ENCODE measurements at places on chromosomes 13 and 19. TPM values are rescaled to one million over a fixed set of nuclear protein-coding genes. Genes with fewer than 3 reads are reported as not detected.
A peak's percentile ranks its signal among the peaks of the same experiment; 100 is the strongest.

GRCh38 chr13:94661406-94661805 is 50.9 kb downstream of the SOX21 start:
- no peak for DNase-seq

GRCh38 chr13:94270556-94270955 is 208.9 kb downstream of the DCT start:
- DNase-seq: no peak

DNA sequence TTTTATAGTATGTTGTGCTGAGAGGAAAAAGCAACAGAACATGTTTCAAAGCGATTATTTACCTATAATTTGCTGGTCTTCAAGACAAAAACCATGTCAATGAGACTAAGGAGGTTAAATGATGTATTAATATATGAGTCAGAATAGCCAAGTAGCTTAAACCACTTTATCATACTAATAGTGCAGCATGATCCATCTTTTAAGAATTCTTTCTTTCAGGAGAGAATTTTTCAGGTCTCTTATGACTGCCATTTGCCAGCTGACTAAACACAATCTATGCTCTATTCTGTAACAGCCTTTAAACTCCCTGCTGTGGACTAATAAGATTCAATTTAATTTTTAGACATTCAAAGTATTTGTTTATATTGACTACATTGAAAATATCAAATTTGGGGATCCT is 93.7 kb downstream of the TRPC4 start:
- no peak for DNase-seq

DNA sequence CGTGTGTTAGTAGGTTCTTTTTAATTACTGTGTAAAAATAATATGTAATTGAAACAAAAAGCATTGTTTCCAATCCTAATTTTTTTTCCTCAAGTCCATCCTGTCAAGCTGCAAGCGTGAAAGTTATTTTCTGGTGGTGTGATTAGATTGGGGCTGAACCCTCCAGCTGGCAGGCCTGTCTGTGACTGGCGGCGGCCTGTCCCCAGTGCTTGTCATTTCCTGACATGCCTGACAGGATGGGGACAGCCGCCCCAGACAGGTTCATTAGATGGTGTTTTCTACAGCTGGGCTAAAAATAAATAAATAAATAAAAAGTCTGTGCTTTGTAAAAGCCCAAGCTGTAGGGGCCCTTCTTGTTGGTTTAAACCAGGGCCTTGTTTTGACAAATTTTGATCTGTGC is 53.7 kb upstream of the MAB21L1 start:
- no peak for DNase-seq

Gene RFX2
- 11.0 TPM for total RNA-seq

DNA sequence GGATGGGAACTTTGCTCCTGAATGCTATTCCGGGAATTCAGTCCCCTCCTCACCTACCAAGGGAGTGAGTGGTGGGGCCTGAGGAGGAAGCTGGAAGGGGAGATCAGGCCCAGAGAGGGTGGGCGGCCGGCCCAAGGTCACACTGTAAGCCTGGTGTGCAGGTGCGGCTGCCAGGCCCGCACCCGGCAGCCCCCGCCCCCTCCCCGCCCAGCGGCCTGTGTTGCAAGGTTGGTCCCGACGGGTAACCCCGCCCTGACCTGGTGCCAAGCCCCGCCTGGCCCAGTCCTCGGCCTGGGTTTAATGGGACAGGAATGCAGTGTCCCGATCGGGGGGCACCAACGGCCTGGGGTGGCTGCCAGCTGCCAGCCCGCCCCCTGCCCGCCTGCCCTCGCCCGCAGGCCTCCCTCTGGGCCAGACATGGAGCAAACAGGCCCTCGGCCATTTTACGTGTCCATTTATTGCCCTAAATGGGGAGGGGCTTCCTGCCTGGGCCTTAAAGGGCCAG is 5.5 kb downstream of the ZBTB7A start:
- DNase-seq: peak; percentile 46

GRCh38 chr13:89925107-89925506 is 1422.4 kb upstream of the MIR17HG start:
- DNase-seq: no peak

DNA sequence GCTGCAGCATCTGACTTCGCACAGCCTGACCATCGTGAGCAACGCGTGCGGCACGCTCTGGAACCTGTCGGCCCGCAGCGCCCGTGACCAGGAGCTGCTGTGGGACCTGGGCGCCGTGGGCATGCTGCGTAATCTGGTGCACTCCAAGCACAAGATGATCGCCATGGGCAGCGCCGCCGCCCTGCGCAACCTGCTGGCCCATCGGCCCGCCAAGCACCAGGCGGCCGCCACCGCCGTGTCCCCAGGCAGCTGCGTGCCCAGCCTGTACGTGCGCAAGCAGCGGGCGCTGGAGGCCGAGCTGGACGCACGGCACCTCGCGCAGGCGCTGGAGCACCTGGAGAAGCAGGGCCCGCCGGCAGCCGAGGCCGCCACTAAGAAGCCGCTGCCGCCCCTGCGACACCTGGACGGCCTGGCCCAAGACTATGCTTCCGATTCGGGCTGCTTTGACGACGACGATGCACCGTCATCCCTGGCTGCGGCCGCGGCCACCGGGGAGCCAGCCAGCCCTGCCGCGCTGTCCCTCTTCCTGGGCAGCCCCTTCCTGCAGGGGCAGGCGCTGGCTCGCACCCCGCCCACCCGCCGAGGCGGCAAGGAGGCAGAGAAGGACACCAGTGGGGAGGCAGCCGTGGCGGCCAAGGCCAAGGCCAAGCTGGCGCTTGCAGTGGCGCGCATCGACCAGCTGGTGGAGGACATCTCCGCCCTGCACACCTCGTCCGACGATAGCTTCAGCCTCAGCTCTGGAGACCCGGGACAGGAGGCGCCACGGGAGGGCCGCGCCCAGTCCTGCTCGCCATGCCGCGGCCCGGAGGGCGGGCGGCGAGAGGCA is 13.6 kb downstream of the C19orf25 start:
- DNase-seq: no peak

- no peak for DNase-seq
These were observed 5.6 kb downstream of the CDADC1 start for GRCh38 chr13:49253310-49253709.

Gene CASP14
- not detected for total RNA-seq

- DNase-seq: no peak
These were observed 50.7 kb downstream of the LHFPL6 start for GRCh38 chr13:39552246-39552645.

DNA sequence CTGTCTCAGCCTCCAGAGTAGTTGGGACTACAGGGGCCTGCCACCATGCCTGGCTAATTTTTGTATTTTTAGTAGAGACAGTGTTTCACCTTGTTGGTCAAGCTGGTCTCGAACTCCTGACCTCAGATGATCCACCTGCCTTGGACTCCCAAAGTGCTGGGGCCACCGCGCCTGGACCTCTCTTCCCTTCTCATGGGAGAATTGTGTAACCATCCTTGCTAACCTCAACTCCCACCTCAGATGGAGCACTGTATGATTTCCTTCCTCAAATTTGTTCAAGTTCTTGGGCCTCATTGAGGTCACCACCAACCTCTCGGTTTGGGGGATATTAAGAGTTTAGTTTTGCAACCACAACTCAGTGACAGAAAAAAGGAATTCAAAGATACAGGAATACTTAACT is 10.7 kb downstream of the LILRA5 start:
- no peak for DNase-seq

Gene SBK3
- 0.68 TPM for total RNA-seq

- peak; percentile 78 for DNase-seq
These were observed 10.4 kb upstream of the GPR32 start for GRCh38 chr19:50759886-50760285.

GRCh38 chr13:26698392-26699196 is 62.0 kb downstream of the GPR12 start:
- DNase-seq: peak; percentile 73

- no peak for DNase-seq
These were observed 33.3 kb downstream of the BLOC1S3 start for GRCh38 chr19:45211751-45212381.

DNA sequence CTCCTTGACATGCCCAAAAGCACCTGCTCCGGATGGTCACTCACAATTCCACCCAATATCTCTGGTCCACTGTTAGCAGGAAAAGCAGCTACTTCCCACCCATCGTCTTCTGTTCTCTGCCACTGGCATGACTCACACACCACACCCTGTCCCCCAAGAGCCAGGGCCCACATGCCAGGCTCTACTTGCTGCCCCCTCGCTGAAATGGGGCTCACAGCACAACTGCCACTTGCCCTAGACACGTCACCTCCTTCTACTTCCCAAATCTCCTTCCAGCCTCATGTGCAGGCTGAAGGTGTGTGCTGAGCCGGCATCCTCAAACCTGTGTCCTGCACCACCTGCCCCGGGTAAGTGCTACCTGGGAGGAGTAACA is 65.0 kb downstream of the TBC1D4 start:
- DNase-seq: no peak

DNA sequence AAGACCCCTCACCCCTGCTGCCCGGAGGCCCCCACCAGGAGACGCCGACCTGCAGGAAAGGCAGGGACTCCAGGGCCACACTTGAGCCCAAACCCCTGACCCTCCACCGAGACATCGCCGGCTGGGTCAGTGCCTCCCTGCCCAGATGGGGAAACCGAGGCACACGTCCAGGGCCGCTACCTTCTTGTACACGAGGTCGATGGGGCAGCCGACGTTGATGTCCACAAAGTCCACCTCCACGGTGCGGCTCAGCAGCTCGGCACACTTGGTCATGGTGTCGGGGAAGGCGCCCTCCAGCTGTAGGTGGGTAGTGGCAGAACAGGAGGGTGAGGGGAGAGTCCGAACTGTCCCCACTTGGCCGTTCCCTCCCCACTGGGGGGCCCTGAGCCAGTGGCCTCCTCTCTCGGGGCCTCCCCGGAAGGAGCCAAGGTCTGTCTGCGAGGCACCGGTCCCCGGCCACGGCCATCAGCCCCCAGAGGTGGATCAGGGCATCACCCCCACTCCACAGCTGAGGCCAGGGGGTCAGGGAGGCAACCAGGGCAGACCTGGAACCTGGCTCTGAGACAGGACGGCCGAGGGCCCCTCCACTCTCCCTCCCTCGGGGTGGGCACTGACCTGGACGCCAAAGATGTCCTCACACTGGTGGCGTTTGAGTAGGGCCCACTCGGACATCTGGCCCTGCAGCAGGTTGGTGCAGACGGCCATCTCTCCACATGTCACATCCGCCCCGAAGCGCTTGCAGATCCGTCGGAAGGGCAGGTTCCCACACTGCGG is 3.0 kb upstream of the PRR22 start:
- no peak for DNase-seq

Gene LILRB5
- total RNA-seq: not detected

DNA sequence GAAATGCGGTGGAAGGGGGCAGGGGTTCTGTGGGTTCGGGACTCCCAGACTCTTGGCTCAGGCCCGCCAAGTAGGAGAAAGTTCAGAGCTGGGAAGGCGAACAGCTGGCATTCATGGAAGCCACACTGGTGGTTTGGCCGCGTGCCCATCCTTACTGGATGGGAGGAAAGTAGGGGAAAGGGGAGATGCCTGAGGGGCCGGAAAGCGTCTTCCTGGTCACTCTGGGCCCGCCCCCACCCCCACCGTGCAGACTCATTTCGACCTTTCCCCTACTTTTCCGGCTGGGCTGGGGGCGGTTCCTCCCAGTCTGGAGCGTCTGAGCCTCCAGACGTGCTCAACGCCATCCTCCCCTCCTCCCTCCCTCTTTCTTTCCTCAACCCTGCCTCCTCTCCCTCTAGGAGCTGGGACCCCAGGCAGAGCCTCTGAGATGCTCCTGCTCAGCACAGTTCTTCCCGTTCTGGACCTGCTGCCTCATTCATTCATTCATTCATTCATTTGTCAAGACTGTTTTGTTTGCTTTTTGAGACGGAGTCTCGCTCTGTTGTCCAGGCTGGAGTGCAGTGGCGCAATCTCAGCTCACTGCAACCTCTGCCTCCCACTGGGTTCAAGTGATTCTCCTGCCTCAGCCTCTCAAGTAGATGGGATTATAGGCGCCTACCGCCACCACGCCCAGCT is 3.5 kb downstream of the ANGPTL4 start:
- DNase-seq: no peak

Gene SYNE4
- total RNA-seq: 4.5 TPM

DNA sequence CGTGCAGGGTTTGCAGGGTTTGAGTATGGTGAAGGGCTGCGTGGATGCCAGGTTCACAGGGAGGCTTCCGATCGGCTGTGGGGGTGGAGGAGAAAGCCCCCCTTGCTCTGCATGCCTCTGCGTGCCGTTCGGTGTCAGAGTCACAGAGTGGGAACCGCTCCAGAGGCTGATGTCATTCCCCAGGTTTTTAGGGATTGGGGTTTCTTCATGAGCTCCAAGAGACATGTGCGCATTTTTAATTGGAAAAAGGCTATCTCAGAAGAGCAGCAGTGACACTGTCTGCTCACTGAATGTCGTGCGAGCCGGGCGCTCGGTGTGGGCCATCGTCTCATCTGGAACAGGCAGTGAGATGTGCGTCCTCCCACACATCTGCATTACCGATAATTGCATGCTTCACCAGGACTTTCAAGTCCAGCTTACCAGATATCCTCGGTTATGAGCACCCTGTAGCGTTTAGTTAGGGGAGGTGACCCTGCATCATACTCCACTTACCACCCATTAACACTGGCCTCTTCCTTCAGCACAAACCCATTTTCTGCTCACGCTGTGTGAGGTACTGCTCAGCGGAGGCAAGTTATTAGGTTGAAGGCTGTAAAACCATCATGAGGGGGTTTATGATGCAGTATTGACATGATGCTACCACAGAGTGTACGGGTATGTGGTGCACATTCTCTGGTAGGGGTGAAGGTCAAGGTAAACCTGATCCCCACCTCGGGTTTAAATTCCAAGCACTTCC is 1.7 kb downstream of the MCF2L start:
- DNase-seq: no peak

Gene FBXL12
- total RNA-seq: 44.4 TPM

- DNase-seq: no peak
These were observed 111.8 kb upstream of the EDNRB start for GRCh38 chr13:78030341-78030896.

DNA sequence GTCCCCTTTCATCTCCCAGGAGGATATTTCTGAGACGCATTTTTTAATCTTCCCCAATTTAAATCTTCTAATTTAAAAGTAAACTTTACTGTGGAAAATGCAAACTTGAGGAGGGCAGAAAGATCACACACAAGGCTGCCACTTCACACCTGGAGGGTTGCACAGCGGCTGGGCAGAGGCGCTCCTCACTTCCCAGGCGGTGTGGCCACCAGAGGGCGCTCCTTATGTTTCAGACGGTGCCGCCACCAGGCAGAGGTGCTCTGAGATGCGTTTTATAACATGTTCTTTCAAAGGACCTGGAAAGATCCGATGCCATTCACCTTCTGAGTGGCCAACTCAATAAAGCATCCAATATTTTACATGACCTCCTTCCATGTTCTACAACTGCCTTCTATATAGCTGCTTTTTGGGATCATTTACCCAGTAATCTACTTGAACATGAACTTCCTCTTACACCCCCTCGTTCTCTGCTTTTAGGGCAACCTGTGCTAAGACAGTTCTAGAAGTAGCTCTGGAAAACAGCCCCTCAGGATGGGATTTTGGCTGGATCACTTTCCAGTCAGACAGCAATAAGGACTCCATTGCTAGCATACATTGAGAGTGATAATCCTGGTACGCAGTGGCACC is 14.8 kb upstream of the MTUS2 start:
- DNase-seq: peak; percentile 35

GRCh38 chr13:113914333-113915011 is 50.6 kb upstream of the GAS6 start:
- no peak for DNase-seq

Gene TTC9B
- total RNA-seq: not detected

GRCh38 chr13:31011901-31012654 is 79.6 kb downstream of the TEX26 start:
- no peak for DNase-seq

Gene PLIN4
- 0.32 TPM for total RNA-seq

Gene VMAC
- 7.9 TPM for total RNA-seq

Gene OLFM4
- total RNA-seq: not detected

- no peak for DNase-seq
These were observed 92.9 kb downstream of the DNAJC15 start for GRCh38 chr13:43116242-43116641.
